ENCODE measurements at places on chromosomes 3 and 15.

- DNase-seq: no peak
Observed at GRCh38 chr3:14946739-14947099, 664 bp upstream of the NR2C2 start.

- no peak for DNase-seq
Observed at GRCh38 chr3:187046033-187046432, 93.3 kb downstream of the RPL39L start.

DNA sequence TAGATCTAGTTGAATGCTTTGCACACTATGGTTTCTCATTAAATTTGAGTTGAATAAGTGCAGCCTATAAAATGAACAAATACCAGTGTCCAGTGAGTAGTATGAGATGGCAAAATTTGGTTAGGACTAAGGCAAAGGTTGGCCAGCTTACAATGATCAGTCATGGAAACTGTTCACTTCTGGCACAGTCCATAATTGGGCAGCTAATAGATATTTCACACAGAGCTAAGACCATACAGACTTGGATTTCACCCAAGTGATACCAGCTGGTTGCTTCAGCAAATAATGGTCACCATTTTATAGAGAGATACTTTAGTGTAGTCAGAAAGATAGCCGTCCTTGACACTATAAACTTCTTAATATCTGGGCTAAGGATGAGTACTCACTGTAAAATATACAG lies 15.7 kb downstream of the GAP43 start:
- no peak for DNase-seq

DNA sequence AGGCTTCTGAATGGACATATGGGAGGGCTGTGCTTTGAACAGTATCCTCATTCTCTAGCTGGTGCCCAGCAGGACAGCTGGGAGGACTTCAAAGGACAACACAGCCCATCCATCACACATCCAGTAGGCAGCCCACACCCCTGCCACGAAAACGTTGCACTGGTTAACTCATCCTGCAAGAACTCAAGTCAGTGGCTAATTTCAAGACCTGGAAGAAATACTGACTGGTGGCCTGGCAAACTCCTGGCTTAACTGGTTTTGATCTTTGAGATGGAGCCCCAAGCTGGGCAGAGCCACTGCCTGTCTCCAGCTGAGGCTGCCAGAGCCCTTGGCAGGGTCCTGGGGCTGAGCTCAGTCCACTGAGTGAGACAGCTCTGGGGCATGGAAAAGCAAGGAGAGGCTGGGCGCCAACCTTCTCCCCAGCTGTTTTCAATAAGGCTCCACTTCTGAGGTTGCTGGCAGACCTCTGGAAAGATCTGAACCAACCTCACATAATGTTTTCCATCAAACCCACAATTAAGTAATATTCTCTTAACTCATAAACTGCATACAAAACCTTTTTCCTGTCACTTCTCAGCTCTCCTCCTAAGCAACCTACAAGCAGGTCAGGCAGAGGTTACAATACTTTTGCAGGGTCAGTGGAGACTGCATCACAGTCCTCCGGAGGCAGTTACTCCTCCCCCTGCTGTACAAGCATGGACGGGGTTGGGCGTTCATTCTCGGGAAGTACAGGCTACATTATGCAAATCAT lies 110.3 kb downstream of the MYLK start:
- no peak for DNase-seq

- no peak for DNase-seq
Observed at GRCh38 chr3:66675366-66675765, 174.5 kb upstream of the LRIG1 start.

DNA sequence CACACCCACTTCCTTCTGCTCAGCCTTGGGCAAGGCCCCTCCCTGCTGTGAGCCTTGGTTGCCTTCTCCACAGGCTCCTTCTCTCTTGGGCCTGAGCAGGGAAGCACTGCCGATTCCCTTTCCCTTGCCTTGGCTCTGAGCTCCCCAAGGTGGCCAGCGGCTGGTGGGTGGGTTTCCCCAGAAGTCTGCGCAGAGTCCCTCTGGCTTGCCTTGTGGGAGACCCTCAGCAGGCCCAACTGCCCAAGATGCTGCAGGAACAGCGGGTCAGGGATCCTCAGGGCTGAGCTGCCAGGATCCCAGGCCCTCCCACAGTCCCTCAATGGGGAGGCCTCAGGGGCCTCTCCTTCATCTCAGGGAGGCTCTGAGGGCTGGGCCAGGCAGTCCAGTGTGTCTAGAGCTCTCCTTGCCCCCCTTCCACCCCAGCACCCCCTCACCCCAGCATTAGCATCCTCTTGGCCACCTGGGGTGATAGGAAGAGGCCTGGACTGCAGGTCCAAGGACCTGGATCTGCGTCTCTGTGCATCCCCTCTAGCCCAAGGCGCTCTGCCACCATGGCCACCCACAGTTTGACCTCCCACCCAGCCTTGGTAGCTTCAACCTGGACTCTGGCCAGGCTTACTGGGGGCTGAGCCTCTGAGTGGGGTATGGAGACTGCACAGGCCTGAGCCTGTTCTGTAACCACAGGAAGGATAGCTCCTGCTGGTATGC lies 68.6 kb downstream of the EXOG start:
- DNase-seq: no peak

GRCh38 chr3:136955813-136956212 lies 2.0 kb upstream of the IL20RB start:
- no peak for DNase-seq

DNA sequence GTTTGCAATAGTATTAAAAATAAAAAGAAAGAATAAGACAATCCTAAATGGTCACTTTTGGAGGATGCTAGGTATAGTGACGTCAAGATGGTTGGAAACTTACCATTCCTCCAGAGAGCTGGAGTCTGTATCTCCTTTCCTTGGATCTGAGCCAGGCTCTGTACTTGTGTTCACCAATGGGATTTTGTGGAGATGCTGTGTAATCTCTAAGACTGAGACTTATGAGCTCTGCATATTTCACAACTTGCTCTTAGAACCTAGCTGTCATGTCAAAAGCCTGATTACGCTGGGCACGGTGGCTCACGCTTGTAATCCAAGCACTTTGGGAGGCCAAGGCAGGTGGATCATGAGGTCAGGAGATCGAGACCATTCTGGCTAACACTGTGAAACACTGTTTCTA lies 126.8 kb upstream of the CLSTN2 start:
- no peak for DNase-seq

DNA sequence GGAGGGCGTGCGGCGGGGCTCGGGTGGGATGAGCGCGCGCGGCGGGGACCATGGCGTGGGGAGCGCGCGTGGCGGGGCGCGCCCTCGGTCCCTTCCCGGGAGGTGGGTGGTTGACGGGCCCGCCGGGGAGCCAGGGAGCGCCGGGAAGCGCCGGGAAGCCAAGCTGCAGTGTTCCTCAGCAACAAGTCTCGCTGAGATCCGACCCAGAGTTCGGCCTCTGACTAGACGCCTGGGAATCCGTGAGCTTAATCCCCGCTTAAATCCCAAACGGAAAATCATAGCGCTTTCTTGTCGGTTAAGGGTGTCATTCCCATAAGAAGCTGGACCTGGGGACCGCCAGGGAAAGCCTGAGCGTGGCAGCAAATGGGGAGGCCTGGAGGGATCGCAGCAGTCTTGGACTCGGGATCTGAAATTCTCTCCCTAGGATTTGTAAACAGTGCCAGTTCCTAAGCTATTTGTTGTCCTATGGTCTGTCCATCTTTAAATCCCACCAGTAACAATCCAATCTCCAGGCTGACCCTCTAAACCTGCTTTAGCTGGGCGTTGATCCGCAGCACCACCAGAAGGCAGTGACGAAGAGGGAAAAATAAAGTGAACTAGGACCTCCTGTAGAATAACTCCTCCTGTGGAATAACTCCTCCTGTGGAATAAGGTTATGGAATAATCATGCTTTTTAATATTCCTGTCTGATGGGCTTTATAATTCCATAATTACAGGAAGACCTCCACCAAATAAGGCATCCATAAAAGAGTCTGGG lies 570 bp upstream of the NEDD4 start:
- DNase-seq: peak; percentile 20

GRCh38 chr3:141659821-141660613 lies 78.1 kb upstream of the RNF7 start:
- DNase-seq: no peak
